ENCODE measurements at places on chromosomes 16 and 17. TPM values are rescaled to one million over a fixed set of nuclear protein-coding genes. Genes with fewer than 3 reads are reported as not detected.
A peak's percentile ranks its signal among the peaks of the same experiment; 100 is the strongest.

CDYL2 gene
- 1.8 TPM for total RNA-seq

IQCK gene
- 5.8 TPM for total RNA-seq

GRCh38 chr16:56848029-56848936 is 16.7 kb upstream of the SLC12A3 start:
- no peak for DNase-seq

GRCh38 chr16:68246666-68247065 is 1.5 kb downstream of the PLA2G15 start:
- no peak for DNase-seq

- DNase-seq = no peak
These were observed 196.6 kb downstream of the ZNF423 start for GRCh38 chr16:49659356-49659755.

ZFPM1 gene
- 5.7 TPM for total RNA-seq

DNA sequence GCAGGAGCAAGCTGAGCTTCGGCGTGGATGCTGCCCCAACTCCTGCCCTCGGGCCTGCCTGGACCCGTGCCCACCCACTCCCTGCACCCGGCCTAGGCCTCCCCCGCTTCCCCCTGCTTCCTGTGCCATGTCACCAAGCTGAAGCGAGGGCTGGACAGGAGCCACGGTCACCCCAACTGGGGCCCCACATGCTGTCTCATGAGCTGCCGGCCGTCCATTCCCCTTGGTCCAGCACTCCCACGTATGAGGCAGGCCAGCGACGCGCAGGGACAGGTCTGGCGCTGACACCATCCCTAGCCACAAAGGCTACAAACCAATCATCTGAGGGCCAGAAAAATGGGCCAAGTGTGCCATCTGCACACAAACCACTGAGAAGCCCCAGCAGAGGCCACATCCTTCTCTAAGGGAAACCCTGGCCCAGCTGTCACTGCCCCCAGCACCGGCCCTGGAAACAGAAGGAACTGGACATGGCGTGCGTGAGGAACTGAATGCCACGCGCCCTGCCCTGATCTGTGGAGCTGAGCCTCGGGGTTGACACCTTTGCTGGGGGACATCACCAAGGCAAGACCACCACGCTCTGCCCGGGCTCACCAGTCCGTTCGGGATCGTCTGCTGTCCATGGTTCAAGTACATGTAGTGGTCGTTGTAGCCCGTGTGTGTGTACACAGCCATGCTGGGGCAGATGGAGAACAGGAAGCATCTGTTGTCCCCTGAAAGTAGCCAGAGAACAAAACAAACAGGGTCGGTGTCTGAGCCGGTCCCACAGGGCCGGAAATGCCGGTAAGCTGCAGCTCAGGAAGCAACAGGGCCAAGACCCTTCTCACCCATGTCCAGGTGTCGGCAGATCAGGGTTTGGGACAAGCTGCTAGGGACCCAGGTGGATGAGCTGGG is 22.2 kb downstream of the MEAK7 start:
- peak; percentile 89 for DNase-seq

ABCA8 gene
- total RNA-seq = 37.0 TPM

GRCh38 chr17:66548158-66548557 is 245.7 kb downstream of the PRKCA start:
- DNase-seq = no peak

DNA sequence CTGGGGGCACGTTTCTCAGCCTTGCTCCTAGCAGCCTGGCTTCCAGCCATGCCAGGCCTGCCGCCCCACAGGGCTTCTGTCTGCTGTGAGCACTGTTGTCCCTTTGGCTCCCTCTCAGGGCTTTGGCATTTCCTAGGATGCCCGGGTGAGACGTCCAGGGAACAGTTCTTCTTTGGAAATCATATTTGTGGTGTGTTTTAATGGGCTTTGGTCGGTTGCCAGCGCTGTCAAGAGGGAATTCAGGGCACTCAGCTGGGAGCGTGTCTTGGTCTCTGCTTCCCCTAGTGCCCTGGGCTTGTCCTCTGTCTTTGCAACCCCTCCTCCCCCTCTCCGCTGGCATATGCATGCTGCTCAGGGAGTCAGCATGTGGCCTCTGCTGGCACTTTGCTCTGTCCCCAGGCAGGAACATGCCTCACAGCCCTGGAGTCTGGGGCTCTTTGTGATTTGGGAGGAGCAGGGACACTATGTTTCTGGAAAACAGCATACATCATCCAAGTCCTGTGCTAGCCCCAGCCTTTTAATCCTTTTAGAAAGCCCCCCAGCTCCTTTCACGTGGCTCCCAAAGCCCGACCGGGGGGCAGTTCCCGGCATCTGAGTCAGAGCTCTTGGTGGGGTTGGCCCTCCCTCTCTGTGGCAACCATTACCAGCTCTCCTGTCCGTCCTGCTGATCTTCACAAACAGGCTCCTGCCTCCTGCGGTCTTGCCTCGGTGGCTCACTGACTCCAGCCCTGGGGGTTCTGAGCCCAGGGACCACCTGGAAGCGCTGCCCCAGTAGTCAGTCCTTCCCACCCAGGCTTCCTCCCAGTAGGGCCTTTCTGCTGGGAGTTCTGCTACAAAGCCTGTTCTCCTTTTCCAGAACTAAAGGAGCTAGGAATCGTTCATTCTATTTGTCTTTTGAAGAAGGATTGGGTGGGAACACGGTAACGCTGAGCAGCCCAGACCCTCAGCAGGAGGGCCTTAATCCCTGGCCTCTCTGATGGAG is 26.7 kb downstream of the SAP30BP start:
- peak; percentile 99 for DNase-seq

- DNase-seq = no peak
These were observed 3.4 kb downstream of the NOD2 start for GRCh38 chr16:50696575-50697420.

MMP2 gene
- total RNA-seq = 452 TPM

DNA sequence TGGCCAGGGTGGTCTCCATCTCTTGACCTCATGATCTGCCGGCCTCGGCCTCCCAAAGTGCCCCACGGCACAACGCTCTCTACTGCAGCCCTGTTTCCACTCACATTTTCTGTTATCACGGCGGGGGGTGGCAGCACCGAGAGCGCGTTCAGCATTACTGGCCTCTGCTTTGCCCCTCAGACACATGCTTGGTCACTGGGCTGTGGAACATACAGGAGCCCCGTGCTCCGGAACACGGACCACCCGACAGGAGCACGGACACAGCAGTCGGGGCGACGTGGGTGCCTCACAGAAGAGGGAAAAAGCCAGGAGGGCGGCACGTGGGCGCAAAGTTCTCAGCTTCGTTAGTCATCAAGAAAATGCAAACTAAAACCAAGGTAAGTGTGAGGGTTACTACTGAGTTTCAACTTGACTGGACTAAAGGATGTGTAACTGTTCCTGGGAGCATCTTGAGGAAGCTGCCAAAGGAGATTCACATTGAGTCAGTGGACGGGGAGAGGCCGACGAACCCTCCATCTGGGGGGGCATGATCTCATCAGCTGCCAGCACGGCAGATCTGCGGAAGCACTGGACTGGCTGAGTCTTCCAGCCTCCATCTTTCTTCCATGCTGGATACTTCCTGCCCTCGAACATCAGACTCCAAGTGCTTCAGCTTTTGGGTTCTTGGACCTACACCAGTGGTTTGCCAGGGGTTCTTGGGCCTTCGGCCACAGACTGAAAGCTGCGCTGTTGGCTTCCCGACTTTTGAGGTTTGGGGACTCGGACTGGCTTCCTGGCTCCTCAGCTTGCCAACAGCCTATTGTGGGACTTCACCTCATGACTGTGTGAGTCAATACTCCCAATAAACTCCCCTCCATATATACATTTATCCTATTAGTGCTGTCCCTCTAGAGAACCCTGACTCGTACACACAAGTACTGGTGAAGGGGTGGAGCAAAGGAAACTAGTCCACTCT is 106.8 kb downstream of the ZNF778 start:
- DNase-seq = no peak

TNFRSF13B gene
- total RNA-seq = not detected

DNA sequence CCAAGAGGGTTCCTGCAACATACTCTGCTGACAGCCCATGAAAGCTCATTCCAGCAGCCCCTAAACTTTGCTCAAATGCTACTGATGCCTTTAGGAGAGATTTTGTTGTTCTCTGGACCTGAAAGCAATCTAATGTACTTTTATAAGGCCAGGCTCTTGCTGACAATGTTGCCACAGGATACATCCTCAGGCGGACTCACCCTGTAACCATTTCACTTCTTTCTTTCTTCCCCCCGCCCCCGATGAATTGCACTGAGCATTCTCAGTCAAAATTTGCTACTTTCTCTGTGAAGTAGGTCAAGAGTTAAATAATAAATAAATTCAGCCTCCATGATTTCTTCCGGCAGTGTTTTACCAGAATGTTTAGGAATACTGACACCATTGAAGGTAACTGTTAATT is 1.5 kb downstream of the GAS7 start:
- no peak for DNase-seq

DNA sequence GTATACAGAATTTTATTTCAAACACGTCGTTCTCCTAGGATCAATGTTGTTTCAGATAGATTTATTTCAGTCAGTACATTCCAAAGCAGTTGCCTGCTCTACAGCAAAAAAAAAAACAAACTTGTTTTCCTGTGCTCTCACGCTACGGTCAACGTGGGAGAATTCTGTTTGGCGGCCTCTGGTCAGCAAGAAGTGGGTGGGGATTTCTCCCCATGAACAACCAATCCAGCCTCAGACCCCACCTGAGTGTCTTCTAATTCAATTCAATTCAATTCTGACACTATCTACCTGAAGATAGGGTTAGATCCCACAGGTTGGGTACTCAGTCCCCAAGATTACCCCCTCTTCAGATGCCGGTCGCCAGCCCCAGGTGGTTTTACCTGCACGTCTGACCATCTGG is 22.1 kb downstream of the C17orf58 start:
- DNase-seq = no peak

DNA sequence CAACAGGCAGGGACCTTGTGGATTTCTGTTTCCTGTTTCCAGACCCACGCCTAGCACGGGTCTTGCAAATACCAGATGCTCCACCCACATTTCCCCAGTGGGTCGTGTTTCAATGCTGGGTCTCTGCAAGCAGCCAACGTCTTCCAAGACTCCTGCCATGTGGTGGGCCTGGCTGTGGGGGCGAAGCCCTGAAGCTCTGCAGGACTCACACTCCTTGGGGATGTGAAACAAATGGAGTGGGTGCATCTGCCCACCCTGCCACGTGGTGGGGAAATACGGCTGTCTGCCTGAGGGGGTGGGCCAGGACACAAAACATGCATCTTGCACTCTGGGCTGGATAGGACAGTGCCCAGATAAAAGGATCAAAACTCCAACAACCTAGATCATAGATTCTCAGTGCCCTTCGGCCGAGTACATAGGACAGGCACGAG is 32.6 kb downstream of the FA2H start:
- DNase-seq = peak; percentile 78

- no peak for DNase-seq
These were observed 4.5 kb upstream of the NAT9 start for GRCh38 chr17:74780443-74781238.

DNA sequence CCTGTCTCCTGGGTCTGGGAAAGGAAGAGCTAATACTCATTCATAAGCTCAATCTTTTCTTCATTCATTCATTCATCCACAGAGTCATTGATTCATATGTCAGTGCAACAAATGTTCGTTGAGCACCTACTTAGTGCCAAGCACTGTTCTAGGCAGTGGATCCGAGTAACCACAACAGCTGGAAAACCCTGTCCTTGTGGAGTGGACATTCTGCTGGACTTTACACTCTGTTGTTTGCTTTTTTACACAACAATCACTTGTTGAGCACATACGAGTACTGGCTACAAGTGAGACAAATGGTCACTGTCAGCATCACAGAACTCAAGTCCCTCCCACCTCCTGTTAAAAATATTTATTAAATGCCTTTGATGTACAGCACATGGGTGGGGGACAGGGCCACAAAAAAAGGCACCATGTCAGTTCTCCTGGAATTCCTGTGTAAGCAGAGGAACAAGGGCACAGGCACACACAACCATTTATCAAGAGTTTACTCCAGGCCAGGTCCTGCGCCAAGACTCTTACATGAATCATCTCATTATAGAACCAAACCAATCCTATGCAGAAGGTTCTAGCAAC is 46.9 kb downstream of the TEKT5 start:
- DNase-seq = no peak

DNA sequence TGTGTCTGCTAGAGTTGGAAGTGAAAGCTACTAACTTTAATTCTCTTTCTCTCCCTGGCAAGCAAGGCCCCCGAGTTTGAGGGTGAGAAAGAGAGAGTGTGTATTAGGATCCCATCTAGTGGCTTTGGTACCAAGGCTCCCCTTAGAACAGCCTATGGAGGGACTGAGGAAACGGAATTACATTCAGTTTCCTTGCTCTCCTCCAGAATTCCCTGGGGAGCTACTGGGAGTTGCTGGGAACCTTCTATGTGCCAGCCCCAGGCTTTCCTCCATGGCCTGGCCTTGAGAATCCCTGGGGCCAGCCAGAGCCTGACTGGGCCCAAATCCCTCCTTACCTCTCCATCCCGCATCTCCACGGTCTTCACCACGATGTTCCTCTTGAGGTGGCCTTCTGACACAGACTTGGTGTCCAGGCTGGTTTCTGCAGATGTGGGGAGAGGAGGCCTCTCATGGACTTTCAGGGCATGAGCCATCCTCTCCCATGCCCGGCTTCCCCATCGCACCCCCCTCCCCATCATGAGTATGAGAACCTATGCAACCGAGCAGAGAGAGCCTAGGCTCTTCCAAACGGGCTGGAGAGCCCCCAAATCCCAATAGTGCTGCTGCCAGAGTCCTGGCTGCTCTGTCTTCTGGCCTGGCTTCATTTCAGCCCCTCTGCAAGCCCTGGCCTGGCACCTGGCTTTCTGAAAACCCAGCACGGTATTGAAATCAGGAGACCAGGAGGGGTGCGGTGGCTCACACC is 7.4 kb downstream of the GFAP start:
- no peak for DNase-seq

- no peak for DNase-seq
These were observed 106.3 kb downstream of the HS3ST4 start for GRCh38 chr16:25798065-25798464.

LASP1 gene
- total RNA-seq = 409 TPM

DNA sequence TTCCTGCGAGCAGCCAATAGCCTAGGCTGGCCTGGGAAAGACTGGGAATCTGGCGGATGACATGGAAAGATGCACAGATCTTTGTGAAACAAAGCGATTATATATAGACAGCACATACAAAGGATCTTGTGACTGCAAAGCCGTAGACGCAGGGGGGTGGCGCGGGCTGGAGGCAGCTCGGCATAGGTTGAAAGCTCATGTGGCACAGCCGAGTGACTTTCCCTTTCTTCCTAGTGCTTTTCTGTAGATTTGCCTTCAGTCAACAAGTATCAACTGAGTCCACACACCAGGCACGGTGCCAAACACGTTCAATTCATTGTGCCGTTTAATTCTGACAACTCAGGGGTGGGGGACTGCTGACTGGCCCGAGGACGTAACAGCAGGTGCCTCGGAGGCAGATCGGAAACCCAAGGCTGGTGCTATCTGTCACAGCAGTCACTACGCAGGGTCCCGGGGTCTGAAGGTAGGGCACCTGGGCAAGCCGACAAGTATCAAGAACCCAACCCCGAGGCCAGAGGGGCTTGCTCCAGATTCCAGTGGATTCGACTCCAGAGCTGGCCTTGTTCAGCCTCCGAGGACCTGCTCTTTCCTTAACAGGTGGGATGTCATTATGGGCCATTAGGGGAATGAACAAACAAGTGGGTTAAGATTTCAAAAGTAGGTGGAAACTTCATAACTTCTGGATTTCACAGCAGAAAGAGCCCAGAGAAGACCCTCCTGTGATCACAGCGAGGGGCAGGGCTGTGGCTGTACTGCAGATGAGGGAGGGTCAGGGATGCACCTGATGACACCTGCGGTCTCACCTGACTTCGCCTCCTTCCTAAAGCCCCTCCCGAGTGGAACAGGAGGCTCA is 5.9 kb downstream of the PAM16 start:
- DNase-seq = no peak
